Stimulated activated CD4-positive, alpha-beta T cell treated with anti-CD3 and anti-CD28 coated beads, Interleukin-12 subunit alpha, Interleukin-12 subunit beta, amount 100 ng/mL, for 4 hours (primary cell): ENCODE measurements at places on chromosomes 5 and 9.
A peak's percentile ranks its signal among the peaks of the same experiment; 100 is the strongest.

DNA sequence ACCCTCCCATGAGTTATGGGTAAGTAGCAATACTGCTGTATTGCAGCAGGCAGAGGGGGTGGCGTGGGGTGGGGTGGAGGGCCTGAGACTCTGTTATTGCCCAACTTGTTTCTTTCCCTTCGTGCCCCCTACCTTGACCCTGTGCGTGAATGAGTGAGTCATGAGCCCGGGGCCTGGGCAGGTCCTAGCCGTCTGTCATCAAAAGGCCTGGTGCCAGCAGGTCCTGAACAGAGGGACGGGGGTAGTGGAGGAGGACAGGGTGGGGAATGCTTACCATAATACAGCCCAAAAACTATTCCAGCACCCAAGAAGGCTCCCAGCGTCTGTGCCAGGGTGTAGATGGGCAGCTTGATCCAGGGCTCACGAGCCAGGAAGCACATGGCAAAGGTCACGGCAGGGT, 4.3 kb downstream of the AQP3 start:
- DNase-seq = no peak

DNA sequence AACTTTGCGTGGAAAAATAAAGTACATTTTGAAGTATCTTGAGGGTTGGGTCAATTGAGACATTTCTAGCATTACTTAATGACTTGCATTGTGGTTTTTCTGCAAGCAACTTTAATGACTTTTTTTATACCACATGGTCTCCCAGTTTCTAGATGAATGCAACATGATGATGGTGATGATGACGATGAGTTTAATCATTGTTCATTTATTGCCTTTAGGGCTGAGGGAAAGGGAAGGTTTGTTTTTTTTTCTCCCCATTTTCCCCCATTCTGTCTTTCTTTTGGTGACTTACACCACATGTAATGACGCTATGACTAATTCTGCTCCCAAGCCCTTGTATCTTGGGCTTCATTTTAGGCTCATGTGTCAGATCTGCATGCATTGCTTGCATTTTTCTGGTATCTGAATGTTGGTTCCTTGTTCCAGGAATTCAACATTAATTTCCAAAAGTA, 57.7 kb upstream of the NXNL2 start:
- no peak for DNase-seq

GRCh38 chr5:65902104-65902503, 24.3 kb upstream of the ERBIN start:
- DNase-seq = no peak

DNA sequence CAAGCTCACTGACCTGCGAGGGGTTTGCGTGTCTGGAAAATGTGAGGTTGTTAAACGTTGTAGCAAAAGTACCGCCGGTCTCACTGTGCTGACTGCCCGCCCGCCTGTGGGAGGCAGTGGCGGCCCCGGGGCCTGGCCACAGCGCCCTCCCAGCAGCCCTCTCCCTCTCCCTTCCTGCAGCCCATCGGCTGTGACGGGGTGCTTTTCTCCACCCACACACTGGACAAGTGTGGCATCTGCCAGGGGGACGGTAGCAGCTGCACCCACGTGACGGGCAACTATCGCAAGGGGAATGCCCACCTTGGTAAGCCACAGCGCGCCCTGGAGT, 6.2 kb downstream of the ADAMTSL2 start:
- no peak for DNase-seq

- DNase-seq = no peak
These were observed 185.5 kb downstream of the OLFM1 start for GRCh38 chr9:135273008-135273407.

GRCh38 chr9:18394847-18395351, 79.1 kb upstream of the ADAMTSL1 start:
- DNase-seq = no peak

- no peak for DNase-seq
These were observed 22.3 kb downstream of the PSMB7 start for GRCh38 chr9:124392871-124393460.

- DNase-seq = peak; percentile 18
These were observed 525.6 kb downstream of the PDE4D start for GRCh38 chr5:59367791-59368394.

- DNase-seq = no peak
These were observed 292.6 kb upstream of the DAB2 start for GRCh38 chr5:39717176-39717897.

- peak; percentile 46 for DNase-seq
These were observed 29.9 kb downstream of the CSF2 start for GRCh38 chr5:132103332-132103951.

DNA sequence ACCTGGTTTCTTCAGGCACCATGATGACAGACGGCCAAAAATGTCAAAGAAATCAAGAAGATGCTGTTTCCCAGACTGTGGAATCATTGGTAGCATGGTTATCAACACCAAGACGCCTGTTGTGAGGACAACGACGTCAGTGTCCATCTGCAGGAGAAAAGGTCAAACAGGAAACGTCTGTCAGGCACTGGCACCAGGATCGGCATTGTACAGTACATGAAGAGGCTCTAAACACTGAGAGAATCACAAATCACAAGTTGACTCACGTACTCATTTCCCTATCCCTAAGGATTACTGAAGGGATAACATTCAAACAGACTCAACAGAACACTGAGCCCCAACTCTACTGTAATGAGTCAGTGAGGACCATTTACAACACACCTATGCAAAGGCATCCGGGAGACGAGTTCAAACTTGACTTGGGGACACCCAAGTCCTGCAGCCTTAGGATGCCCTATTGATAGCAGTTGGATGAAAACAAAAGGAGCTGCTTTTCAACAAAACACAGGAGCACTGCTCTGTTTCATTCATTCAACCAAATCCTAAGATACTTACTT, 21.0 kb downstream of the TSC1 start:
- no peak for DNase-seq

DNA sequence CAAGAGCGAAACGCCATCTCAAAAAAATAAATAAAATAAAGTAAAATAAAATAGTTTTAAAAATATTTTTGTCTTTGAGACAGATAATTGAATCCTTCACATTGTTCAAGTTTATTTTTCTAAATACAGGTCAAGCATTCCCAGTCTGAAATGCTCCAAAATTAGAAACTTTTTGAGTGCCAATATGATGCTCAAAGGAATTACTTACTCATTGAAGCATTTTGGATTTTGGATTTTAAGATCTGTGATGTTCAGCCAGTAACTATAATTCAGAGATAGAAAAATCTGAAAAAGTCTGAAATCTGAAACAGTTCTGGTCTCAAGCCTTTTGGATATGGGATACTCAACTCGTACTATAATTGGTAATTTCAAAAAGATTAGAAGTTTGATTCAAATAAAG, 39.8 kb downstream of the RBM27 start:
- no peak for DNase-seq

DNA sequence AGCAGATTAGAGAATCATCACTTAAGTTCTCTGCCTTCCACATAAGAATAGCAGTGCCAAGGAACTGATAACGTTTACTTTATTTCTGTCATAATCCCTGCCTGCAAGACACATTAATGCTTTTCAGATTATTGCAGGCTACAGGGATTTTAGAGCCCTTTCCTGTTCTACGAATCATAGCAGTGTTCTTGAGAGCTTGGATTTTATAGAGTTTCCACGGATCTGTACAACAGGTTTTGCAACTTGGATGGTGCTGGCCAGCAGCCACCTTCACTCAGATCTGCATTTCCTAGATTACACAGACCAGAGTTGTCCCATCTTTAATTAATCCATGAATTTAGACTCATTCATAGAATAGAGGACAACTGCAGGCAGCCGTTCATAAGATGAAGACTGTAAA, 38.1 kb downstream of the SLC12A2 start:
- DNase-seq = no peak

DNA sequence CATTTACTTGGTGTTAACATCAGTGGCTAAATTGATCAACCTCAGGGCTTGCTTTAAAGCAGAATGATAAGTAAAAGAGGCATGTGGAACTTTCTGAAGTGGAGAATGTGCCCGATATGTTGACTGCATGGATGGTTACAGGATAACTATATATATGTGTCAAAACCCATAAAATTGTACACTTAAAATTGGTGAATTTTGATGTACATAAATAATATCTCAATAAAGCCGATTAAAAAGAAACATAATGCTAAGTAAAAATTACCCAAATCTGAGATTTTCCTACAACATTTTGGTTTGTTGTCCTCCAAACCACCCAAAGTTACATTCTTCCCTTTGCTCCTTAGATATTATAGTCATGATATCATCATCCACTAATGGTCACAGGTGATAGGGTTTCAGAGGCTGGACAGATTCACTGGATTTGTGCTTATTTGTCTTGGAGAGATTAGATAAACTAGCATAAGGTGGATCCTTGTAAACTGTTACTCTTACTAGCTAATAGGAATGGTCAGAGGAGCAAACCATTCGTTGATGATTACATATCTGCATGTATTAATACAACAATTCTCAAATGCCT, 119.7 kb upstream of the RPS23 start:
- no peak for DNase-seq

DNA sequence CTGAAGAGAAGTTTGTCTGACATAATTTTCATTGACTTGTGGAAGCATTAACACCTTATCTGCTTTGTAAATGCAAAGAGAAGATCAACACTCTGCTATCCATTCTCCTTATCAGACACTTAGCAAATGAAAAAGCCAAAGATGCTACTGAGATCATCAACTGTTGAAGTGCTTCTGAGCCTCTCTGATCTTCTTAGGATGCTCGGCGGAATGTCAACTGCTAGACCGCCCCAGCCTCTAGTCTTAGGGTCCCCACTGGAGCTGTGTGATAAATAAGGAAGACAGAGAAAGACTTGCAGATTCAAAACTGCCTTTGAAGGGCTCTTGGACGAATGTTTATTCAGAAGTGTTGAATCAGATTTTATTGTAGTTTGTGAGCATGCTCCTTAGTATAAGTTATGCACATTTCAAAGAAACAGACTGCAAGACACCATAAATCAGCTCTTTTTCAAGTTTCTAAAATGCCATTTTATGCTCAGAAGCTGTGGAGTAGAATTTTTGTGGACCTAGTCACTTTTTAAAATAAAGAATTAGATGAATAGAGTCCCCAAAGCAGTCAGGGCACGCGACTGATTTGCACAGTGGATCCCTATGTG, 197.9 kb downstream of the DIRAS2 start:
- no peak for DNase-seq

- no peak for DNase-seq
These were observed 8.0 kb downstream of the GRK6 start for GRCh38 chr5:177434437-177434836.

GRCh38 chr9:31137176-31138160, 1247.0 kb upstream of the ACO1 start:
- no peak for DNase-seq

DNA sequence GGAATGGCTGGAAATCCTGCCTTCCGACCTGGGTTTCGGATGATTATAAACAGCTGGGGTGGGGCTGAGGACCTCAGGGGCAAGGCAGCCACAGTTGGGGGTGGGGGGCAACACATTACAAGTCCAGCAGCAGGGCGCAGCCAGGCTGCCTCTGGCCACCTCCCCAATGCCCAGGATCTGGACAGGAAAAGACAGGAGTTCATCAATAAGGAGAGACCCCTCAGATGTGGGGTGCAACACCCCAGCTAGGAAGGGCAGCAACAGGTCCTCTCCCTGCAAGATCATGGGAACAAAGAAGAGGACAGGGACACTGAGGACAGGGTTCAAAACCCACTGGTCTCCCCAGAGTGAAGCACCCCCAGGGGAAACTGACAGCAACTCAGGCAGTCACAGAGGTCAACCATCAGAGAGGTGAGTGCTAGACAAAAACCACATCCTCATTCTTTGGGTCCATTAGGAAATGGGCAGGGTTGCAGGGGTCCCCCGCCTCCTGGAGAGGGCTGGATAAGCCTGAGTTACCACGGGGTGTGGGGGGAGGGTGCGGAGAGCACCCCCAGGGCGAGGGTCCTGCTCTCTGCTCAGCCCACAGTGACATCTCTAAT, 33.5 kb downstream of the SEMA4D start:
- no peak for DNase-seq

DNA sequence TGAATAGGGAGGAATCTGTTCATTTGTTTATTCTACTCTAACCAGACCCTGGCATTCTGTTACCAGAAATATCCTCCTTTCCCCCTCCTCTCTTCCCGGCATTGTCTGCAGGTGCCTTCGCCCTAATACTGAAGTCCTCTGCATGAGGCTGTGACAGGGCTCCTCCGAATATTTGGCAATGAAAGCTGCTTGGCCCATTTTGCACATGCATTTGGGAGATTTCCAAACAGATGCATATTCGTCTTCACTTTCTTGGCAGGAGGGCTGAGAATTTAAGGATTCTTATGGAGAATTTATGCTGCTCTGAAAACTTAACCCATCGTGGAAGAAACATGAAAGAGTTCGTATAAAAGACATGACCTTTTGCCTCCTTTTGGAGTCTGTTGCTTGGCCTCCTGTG, 484.0 kb downstream of the ZNF608 start:
- DNase-seq = no peak

GRCh38 chr9:17082343-17083064, 52.3 kb upstream of the CNTLN start:
- DNase-seq = no peak

- no peak for DNase-seq
These were observed 101.2 kb downstream of the ZCCHC7 start for GRCh38 chr9:37221489-37222106.

GRCh38 chr9:31536471-31536870, 848.0 kb upstream of the ACO1 start:
- no peak for DNase-seq

- DNase-seq = peak; percentile 27
These were observed 120.0 kb upstream of the CACNA1B start for GRCh38 chr9:137757613-137758029.

- DNase-seq = no peak
These were observed 205.1 kb upstream of the RGMB start for GRCh38 chr5:98568336-98568735.

DNA sequence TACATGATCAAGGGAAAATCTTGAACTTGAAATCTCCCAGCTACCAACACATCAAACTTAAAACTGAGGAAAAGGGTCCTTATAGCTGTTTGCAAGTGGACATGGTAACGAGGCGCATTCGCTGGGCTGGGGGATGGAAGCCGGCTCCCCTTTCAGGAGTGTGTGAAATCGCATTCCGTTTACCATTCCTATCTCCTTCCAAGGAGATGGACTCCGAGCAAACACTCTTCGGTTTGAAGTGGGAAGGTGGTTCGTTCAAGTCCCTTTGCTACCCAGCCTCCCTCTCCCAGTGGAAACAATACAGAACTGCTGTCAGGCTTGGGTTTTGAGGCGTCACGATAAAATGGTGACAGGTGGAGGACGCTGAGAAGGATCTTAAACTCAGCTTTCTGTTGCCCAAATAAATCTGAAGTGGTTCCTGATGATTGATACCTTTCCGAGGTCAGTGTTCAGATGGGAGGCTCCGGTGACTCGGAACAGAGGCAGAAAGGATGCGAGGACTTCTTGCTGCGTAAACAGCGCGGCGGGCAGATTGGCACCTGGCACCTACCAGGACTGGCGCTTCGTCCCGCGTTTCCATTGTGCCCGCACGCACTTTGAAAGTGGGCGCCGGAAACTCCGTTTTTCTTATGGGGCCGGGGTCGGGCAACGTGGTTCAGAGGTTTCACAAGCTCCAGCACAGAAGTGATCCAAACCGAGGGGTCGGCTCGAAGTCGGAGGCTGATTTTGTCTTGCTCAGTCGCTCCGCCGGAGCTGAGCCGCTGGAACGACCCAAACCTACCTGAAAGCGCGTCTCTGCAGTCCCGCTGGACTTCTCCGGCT, 7.0 kb downstream of the MSX2 start:
- no peak for DNase-seq
